ENCODE measurements at places on chromosomes 3 and 15.

GRCh38 chr15:43239732-43240491 lies 19.1 kb upstream of the EPB42 start:
- no peak for DNase-seq

DNA sequence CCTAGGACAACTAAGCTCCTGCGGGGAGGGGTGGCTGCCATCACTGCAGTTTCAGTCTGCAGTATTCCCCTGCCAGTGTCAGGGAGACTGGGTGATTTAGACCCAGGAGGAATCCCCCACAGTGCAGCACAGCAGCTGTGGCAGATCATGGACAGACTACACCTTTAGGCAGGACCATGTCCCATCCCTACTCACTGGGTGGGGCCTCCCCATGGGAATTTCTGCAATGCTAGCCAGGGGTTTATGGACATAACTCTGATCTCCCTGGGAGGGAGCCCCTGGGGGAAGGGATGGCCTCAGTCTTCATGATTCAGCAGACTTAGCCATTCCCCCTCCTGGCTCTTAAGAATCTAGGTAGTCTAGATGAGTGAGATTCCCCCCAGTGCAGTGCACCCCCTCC lies 130.1 kb upstream of the STAC start:
- no peak for DNase-seq

DNA sequence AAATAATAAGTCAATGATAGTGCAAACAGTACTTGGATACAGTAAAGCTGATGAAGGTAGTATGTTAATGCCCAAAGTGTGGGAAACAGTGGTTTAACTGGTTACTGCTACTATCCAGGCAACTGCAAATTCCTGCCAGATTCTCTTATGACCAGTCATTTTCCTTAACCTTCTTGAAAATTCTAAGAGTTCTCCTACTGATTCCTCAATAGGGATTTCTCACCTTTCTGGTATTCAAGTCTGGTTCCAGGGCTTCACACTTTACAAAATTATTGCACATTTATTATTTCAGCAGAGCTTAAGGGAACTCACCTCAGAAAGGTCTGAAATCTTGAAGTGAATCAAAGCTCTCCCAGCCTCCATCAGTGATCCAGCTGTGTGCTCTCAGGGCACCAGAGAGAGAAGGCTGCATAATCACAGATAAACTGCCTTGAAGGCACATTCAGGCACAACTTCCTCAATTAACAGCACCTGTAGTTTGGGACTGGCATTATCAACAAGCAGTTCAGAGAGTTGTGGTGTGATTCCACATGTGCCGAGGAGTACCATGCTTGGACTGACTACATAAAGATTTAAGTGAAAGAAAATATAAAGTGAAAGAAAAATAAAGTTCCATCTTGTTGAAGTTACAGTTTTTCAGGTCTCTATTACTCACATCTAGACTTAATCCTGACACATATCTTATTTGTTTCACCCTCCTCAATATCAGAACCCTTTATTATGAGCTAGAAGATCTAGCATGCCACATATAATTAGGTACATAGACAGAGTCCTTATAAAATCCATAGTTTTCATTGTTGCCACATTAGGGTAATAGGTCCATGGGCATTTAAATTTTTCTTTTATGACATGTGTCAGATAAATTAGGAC lies 59.5 kb upstream of the TIPARP start:
- no peak for DNase-seq

DNA sequence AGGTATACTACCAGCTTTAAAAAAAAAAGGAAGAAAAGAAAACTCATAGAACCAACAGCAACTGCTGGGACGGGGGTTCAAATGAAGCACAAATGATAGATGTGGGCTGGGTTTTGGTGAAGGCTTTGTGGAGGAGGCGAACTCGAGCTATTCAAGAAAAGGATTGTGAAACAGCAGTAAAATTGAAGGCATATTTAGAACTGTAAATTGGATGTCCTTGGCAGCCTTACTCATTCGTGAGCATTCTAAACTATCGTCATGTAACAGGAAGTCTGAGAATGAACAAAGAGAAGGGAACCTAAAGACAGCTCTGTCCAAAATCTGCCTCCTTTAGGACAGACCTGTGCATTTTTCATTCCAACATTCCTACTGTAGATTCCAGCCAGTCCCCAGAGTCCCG lies 97.8 kb downstream of the LARS2 start:
- DNase-seq = peak; percentile 80

DNA sequence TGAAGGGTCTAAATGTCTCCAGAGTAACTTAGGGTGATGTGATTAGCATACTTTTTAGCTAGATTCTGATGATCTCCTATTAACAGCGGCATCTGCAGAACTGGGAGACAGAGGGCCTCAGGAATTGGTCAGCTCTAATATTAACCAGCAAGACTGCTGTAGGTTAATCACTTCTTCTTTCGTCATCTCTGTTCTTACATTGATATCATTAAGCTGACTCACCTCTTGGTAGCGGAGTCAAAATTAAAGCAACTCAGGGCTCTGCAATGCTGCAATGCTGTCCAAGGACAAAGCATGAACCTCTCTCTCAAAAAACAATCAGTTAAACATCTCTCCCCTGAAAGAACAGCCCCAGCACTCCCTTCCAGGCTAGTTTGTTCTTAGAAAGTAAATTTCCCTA lies 57.5 kb upstream of the TRA2B start:
- no peak for DNase-seq

- no peak for DNase-seq
These were observed 23.8 kb upstream of the SNX22 start for GRCh38 chr15:64127521-64128270.
